ENCODE measurements at places on chromosomes 7 and 10.
A peak's percentile ranks its signal among the peaks of the same experiment; 100 is the strongest.

DNA sequence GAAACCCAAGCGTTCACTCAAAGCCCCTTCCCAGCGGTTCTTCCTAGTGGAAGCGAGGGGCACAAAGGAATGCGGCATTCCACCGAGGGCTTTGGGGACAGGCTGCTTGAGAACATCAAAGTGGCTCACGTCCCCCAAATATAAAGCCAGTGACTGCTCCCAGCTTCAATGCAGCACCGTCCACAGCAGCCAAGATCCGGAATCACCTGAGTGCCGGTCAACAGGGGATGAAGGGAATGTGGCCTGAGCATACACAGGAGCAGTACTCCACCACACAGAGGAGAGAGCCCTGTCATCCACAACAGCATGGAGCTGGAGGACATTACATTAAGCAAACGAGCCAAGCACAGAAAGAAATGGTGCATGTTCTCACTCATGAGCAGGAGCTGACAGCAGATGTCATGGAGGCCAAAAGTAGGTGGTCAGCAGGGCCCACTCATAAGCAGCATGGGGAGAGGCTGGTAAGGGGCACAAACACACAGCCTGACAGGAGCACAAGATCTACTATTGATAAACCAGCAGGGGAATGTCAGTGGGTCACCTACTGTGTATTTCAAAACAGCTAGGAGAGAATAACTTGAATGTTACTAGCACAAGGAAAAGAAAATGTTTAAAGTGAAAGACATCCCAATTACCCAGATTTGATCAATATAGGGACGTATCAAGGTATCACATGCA lies 79.5 kb downstream of the DIP2C start:
- no peak for DNase-seq

DNA sequence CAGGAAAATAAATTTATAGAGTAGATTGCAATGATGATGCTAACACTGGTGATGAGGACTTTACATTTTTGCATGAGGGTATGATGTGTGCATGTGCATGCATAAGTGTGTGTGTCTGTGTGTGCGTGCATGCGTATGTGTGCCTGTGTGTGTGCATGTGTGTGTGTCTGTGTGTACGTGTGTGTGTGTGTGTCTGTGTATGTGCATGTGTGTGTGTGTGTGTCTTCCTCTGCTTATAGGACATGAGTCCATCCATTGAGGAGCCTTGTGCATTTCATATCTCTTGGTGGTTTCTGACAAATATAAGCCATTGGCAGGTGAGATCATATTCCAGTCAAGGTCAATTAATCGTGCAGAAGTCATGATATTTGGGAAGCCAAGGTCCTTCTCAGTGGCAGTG lies 277.8 kb downstream of the LRMDA start:
- no peak for DNase-seq

DNA sequence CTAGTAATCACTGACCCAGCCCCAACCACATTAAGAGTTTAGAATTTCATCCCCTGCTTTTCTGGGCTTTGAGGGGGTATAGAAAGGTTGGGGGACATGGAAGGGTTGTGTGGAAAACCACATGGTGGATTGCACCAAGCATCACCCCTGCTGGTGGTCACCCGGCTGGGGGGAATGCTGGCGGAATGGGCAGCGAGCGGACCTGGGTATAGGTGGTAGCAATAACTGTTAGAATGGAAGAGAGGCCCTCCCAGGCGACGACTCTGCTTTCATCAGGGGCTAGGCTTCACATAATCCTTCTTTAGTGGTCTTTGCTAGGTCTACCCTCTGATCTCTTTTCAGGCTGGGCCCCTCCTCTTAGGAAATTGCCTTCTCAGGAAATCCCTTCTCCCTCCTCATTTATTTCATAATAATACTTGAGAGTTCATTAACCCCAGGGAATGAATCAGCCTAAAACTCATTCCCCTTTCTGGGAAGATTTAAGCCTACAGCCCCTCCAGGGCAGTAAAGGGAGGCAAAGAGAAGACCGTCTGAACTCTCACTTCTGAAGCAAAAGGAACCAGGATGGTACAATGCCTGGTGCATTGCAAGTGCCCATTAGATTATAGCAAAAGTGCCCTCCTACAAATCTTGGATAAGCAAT lies 90.7 kb upstream of the LEP start:
- no peak for DNase-seq

- DNase-seq: no peak
Measured at GRCh38 chr10:30070001-30070685, 10.8 kb upstream of the JCAD start.

- DNase-seq: no peak
Measured at GRCh38 chr7:116610210-116610609, 61.8 kb upstream of the MET start.

DNA sequence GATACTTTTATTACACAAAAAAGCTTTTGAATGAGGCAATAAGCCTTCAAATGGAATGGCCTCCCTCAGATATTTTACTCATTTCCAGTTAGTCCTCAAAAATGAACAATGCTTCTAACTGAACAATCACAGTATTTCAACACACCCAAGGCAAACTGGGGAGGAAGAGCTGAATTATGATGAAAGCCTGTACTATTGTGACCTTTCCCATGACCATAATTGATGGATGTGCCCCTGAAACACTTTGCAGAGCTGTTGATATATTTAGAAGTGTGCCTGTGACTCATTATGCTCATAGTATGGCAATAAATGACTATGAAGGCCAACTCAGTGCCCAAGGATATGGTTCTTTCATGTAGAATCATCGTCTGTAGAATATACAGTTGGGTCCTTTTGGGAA lies 248.1 kb downstream of the AHR start:
- no peak for DNase-seq

GRCh38 chr7:44398511-44398911 lies 73.1 kb upstream of the CAMK2B start:
- DNase-seq: no peak

- DNase-seq: no peak
Measured at GRCh38 chr7:50754241-50754640, 28.5 kb downstream of the GRB10 start.

GRCh38 chr7:31080763-31081162 lies 28.7 kb downstream of the ADCYAP1R1 start:
- DNase-seq: no peak

DNA sequence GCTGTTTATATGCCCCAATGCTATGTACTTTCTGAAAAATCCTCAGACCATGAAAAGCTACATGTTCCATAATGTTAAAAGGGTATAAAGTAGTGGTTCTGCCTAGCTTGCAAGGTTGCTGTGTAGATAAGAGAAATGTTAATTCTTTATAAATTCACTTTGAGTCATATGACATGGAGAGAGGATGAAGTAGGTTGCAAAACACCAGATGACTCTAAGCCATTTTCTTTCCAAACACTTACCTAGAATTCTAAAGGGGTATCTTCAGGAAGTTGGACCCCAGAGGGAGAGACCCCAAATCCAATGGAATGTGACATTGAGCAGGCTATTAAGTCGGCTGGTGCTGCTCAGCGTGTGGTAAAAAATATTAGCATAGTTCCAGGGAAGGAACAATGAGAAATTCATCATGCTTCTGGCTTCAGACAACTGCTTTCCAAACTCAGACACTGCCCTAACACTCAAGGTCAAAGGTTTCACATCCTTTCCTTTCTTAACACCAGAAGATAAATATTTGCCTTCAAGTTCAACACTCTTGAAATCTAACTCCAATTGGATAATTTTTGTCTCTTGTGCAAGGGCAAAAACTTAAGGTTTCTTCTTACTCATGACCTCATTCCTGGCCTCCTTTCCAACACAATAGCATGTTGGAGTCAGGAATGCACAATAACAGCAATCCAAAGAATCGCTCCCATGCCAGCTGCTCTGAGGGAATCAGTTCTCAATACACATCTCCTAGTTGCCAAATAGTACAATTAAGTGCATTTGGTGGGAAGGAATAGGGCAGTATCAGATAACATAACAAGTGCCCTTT lies 100.7 kb upstream of the AFAP1L2 start:
- DNase-seq: no peak

DNA sequence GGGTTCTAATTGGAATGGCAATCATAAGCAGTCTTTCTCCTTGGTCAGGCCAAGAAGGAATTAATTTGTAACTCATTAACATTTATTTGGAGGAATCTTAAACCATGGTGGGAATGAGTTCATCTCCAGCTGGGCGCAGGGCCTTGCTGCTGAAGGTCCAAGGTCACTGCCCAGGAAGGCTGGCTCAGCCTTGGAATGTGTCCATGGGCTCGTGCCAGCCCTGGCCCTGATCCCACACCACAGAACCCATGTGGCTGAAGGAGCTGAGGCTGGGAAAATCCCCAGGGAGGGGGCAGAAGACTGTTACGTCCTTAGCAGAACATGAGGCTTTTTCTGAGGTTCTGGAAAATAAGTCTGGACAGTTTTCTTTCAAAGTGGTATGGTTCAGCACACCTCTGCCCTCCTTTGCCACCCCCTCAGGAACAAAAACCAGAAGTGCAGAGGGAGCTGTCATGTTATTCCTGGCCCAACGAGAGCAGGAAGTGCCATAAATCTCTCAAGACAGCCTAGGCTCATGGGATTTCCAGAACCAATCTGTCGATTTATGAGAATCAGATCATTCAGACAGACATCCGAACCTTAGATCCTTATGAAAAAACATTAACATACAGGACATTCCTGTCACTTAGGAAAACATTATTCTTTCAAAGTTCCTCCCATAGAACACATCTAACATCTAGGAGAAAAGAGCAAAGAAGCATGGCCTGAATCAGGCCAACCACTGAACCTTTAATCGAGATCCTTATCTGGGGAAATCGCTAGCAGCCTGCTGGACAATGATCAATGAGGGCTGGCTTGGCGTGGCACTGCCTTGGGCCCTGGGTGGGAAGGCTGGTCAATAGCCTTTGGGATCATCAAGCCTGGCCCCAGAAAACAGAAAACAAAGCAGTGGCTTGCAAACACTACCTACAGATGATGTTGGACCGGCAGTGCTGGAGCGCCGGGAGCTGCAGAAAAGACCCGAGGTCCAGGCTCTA lies 134.3 kb downstream of the TAX1BP1 start:
- DNase-seq: peak; percentile 71

Data from sciatic nerve (tissue), 2 donors.